ENCODE measurements at places on chromosomes 2 and 18.

DNA sequence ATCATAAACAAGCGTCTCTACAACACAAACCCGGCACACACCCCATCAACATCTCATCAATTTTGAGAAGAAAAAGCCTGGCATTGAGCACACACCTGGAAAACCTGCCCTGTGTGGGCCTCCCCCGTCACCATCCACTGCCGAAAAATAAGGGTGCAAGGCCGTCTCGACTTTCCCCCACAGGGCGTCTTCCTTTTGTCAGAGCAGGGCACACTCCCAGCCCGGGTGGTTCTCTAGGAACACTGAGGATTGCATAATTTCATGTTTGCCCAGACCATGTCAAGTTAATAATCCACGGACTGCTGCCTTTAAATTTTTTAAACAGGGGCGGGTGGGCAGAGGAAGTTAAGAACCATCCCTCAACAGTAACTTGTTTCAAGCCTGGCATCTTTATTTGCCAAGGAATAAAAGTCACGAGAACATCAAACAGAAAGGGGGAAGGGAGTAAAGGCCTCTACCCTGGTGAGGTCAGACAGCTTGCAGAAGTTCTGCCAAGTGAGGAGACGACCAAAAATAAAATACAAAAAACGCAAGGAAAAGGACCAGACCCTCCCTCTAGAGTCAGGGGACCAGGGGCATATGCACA is 2.1 kb downstream of the TFCP2L1 start:
- no peak for DNase-seq

DNA sequence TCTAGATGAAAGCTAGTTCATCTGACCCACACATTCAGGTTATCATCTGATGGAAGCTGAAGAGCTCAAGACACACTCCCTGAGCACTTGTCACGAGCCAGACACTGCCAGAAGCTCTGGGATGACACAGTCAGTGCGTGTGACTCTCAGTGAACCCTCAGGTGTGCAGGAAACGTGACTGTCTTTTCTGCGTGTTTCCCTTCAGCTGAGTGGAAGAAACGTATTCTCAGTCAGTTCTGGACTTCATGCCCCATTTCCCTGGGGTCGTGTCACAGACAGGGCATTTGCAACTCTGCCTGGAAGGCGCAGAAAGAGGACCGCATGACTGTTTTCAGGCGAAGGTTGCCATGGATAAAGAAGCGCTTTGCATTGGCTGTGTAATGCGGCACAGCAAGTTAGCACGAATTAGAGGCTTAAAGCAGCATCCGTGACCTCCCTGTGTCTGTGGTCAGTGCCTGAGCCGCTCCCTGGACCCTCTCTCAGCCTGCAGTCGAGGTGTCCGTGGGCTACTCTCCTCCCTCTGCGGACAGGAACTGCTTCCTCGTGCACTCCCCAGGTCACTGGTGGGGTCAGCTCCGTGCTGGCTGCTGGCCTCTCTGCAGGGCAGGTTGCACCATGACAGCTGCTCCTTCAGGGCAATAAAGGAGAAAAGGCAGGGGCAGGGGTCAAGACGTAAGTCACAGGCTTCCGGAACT is 3.3 kb upstream of the ALLC start:
- DNase-seq, result no peak

- DNase-seq, result no peak
Measured at GRCh38 chr2:112584891-112585250, 462 bp downstream of the CHCHD5 start.

DNA sequence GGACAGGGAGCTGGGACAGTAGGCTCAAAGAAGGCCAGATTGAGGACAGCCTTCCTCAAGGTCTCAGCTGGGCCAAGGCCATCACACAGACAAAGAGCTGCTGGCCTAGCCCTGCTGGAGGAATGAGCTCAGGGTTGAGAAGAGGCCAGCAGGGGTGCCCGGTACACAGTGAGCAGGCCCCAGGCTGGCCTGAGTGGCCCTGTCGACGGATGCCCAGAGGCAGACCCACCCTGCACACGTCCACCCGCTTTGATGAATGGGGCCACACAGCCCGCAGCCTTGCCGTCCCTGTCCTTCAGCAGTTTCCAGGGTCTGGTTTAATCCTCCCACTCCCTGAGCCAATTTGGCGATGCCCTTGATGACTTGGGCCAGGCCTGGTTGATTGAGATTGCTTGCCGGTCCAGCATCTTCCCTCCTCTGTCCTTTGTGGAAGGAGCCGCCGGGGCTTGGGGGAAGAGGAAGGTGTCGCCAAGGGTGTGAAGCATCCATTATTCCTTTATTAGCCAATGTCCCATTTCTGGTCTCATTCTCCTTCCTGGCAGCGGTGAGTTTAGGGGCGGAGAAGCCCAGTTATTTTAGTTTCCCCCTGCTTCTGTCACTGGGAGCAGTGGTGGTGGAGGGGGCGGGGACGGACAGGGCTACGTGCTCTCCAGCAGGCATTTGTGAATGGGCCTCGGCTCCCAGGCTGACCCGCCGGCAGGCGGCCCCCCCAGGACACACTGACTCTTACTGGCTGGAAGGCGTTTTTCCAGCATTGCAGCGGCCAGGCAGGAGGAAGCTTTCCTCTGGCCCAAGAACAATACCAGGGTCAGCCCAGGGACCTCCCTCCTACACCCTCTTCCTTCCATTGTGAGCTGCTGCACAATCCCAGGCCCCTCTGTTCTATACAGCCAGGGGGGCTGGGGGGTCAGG is 141.8 kb downstream of the CTIF start:
- DNase-seq, result no peak

GRCh38 chr2:147182260-147182659 is 662.6 kb upstream of the ACVR2A start:
- peak; percentile 0 for DNase-seq
